Activated B cell treated with CpG ODN at 0.5 μM for 24 hours (primary cell): ENCODE measurements at places on chromosomes 6 and 20.

- no peak for DNase-seq
Measured at GRCh38 chr6:117706504-117706903, 31.2 kb downstream of the NUS1 start.

GRCh38 chr20:16552015-16552414 lies 21.2 kb downstream of the KIF16B start:
- DNase-seq: no peak

DNA sequence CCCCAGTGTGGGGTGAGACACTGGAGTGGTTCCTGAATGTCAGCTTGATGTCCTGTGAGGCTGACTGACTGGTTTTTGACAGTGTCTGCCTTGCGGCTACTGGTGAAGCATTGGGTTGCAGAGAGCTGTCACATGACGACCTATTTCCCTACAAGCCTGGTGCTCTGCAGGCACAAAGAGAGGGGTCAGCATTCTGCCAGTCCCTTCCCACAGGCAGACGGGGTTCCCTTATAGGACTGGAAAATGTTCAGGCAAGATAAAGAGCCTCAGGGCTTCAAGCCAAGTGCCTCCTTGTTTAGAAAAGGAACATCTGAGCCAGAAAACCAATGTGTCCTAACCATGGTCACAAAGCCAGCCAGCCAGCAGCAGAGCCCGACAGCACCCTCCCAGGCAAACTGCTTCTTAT lies 11.0 kb downstream of the LY86 start:
- DNase-seq: no peak

GRCh38 chr6:36576578-36576977 lies 17.6 kb upstream of the SRSF3 start:
- DNase-seq: no peak

DNA sequence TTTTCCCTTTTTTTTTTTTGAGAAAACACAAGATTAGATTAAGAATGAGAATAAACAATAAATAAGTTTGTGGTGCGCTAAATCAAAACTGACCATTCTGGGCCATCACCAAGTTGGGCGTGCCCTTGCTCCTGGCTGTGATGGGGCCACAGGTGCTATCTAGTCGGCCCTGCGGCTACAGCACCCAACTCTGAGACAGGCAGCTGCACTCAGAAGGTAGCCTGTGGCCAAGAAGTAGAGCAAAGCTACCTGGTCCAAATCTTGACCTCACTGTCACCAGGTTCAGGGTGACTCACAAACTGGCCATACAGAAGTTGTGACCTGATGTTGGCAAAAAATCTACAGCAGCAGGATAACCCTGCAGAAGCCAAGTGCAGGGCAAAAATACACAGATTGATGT lies 3.4 kb downstream of the TXNDC5 start:
- DNase-seq: no peak

GRCh38 chr6:9862603-9863167 lies 552.2 kb downstream of the TFAP2A start:
- no peak for DNase-seq

- DNase-seq: no peak
Measured at GRCh38 chr20:21569586-21569985, 55.7 kb upstream of the NKX2-2 start.

DNA sequence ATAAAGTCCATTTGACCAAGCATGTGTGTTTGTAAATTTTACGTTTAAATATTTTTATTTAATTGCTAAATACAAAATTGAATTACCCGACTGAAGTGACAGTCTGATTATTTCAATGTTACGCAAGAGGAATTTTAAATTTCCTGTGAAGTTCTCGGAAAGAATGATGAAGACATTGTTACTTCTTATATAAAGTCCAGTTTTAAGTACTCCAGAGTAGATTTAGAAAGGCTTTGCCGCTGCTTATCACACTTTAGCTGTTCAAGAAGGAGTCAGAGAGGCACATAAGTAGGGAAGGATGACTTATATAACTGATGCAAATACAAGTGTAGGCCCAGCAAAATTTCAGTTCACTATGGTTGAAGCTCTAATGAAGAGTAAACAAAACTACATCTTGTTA lies 265.1 kb upstream of the CITED2 start:
- DNase-seq: no peak

DNA sequence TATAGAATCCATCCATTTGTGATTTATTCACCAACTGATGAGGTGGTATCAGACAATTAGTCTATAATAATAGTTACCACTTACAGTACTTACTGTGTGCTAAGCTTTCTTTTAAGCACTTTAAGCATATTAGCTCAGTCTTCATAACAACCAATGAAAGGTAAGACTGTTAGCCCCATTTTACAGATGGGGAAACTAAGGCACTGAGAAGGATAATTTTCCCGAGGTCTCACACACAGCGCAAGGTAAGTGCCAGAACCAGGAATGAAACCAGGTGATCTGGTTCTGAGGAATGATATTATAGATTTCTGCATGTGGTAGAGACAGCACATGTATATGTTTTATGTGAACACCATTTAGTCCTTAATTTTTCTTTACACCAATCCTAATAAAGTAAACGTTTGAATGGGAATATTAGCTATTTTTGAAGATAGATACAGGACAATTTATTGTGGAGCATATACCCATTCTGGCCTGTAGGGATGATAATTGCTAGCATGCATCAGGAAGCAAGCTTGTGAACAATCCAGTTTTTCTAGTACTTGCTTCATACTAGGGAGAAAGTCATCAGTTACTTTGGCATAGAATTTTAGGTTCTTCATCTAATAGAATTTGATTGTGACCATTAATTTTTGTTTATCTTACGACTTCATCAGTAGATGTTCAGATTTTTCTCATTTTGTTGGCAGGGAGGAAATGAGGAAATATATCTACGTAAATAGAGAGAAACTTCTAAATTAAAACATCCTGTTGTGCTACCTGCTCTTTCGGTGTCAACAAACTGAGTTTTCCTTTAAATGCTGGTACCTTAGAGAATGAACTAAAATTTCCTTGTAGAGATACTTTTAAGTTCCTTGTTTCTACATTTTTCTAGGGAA lies 3.0 kb downstream of the YWHAB start:
- no peak for DNase-seq

DNA sequence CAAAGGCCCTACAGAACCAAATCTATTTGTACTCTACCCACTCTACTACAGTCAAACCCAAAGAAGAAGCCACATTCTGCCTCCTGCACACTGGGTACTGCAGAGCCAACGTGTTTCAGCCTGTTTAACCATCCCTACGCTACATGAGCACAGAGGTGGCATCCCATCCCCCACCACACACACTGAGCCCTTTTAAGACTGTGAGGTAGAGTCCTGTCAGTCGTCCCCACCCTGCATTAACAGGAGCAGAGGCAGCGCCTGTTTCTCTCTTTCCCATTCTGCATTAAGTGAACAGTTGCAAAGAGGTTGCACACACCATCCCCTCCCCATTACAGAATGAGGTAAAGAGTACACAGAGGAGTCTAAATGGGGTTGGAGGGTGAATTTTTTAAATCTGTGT lies 5.2 kb upstream of the RSPH4A start:
- no peak for DNase-seq

- DNase-seq: no peak
Measured at GRCh38 chr6:151239603-151240035, at the start of gene AKAP12. AKAP12 (plus strand) TSS chr6:151239967; CDS start chr6:151240563, 596 bp downstream.

DNA sequence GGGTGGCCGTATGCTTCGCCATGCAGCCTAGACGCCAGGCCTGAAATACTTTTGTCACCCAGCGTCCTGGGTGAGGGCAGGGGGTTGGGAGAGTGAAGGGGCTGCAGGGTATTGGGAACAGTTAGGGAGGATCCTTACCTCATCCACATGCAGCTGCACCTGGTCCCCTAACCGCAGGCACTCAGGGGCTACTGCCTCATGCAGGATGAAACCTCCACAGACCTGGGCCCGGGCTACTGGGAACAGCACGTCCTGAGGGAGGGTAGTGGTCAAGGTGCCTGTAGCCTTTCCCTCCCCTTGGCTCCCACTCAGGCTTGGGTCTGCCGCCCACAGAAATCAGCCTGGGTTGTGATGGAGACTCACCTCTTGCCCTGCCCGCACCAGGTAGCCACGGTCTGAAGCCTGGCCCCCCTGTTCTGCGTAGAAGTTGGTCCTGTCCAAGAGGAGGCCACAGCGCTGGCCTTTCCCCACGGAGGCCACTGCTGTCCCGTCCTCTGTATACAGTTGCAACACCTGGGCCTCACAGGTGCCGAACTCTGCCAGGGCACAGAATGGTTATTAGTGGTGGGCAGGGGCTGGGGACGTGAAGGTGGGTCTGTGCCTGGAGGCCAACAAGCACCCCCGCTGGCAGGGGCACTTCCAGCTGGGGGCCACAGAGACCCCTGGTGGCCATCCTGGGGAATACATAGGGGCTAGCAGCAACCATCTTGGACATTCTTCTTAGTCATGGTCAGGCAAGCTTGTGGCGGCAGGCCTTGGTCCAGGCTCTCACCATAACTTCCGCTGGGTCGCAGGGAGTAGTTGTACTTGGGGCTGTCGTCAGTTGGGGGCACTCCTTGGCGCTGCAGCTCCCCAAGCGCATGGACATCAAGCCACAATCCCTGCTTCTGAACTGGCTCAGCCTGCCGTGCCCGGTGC lies 8.6 kb downstream of the AARS2 start:
- DNase-seq: peak; percentile 47

GRCh38 chr6:1789092-1789491 lies 179.4 kb downstream of the FOXC1 start:
- DNase-seq: no peak

DNA sequence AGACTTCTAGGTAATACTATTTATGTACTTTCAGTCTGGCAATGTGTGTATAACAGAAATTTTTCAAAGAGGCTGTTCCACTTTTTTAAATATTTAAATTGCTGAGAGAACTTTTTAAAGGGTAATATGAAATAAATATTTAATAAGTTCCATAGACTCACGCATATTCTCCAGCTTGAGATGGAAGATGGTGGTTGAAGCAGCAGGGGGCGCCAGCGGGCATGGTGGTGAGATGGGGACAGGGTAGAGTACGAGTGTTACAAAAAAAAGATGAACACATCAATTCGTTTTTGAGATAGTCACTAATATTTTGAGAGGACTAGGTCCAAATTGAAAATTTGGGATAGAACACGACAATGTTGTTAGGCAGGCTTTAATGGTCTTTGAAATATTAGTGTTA lies 68.4 kb downstream of the RSPO3 start:
- peak; percentile 17 for DNase-seq

DNA sequence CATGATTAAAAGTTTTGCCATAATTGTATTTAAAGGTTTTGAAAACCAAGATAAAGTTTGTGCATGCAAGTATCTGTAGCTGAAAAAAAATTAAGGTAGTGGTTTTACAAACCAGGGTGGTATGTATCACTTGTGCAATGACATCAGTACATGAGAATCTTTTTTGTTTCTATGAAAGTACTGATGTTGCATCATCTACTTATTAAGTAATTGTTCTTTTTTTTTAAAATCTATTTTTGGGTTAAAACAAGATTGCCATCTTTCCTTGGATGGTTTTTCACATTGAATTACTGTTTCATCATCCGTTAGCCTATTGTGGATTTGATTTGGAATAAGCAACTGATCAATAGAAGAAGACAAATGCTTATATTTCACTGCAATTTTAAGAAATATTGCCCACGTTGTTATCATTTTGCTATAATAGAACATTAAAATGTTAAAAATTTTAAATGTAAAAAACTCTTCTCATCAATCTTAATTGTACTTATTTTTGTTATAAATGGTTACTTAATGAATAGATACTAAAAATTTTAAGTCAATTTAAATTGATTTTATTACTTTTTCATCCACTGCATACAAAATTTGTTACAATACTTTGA lies 39.8 kb upstream of the TAGAP start:
- DNase-seq: no peak

DNA sequence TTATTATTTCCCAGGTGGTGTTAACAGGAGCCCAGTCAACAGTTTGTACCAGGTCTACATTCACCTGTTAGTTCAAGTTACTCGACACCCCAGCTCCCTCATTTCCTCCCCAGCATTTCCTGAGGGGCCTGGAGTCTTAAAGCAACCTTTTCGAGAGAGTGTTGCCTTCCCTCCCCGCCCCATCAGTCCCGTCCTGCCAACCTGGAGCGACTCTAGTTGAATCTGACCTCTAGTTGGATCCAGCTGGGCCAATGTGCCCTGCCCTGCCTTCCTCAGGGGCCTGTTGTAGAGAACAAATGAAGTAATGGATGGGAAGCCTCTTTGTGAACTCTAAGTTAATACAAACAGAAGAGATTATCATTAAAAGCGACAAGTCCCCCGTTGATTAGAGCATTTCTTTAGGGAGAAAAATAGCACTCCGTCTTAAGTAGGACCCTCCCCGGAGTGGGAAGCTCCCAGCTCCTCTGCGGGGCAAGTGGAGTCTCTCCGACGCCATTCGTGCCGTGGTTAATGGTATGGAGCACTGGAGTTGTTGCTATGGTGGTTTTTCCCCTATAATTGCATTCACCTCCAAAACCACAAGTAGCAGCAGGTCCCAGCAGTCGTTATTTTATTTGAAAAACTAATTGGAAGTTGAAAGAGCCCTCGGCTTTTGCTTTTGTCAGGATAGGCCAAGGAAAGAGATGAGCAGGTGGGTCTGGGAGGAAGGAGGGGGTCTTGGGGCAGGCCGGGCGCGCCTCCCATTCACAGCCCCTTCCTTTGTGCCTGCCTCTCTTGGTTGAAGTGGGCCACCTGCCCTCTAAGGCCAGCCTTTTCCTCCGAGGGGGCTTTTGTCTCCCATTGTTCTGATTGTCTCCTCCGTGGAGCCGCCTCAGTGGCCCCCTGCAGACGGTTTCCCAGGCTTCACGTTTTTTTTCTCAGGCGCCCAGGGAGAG lies 16.1 kb downstream of the GHRH start:
- no peak for DNase-seq

GRCh38 chr20:55678126-55678525 lies 327.2 kb downstream of the CBLN4 start:
- no peak for DNase-seq

GRCh38 chr6:33431880-33432541 lies 12.1 kb downstream of the SYNGAP1 start:
- peak; percentile 47 for DNase-seq

GRCh38 chr6:149559389-149559788 lies 6.8 kb upstream of the GINM1 start:
- DNase-seq: no peak

DNA sequence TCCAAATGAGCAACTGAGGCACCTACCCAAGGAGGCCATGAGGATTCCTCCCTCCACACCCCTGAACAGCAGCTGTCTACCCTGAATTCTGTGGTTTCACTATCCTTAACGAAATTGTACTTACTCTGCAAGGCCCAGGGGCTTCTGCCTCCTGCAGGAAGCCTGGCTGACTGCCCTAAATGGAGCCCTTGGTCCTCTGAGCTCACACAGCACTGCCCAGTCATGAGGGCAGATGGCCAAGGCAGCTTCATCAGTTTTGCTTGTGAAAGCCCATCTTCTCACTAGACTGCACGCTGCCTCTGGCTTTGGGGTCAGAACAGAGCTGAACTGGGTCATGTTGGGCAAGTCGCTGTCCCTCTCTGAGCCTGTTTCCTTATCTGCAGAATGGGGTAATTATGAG lies 26.4 kb upstream of the SIRPA start:
- DNase-seq: no peak

GRCh38 chr6:96899451-96899998 lies 1.8 kb upstream of the NDUFAF4 start:
- DNase-seq: no peak

GRCh38 chr20:47576516-47577033 lies 74.9 kb downstream of the NCOA3 start:
- no peak for DNase-seq
